Immature natural killer cell (primary cell): ENCODE measurements at places on chromosomes 5 and 9.

- H3K4me3 ChIP-seq, result no peak overlapping the region
- peak overlapping the region; percentile 58 for H3K27ac ChIP-seq
- DNase-seq, result no peak
- no peaks in the 10 kb centered on the region for H3K27me3 ChIP-seq
These were observed 10.4 kb downstream of the PLPP7 start for GRCh38 chr9:131299961-131300347.

DNA sequence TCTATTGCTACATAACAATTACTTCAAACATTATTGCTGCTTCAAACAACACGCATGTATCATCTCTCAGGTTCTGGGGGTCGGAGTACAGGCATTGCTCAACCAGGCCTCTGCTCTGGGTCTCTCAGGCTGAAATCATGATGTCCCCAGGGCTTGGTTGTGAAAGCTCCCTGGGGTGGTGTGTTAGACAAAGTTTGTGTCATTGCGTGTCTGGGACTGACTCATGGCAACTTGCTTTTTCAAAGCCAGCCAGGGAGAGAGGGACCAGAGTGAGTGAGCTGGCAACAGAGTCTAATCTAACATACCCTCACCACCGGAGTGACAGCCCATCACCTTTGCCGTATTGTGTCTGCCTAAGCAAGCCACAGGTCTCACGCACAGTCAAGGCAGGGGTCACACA, 259.2 kb upstream of the NFIL3 start:
- no peaks in the 10 kb centered on the region for H3K36me3 ChIP-seq
- no peak for DNase-seq
- no peak overlapping the region for H3K4me3 ChIP-seq
- H3K27ac ChIP-seq, result no peak overlapping the region
- H3K27me3 ChIP-seq, result no peaks in the 10 kb centered on the region
- peaks cover 4% of the 10 kb centered on the region for H3K4me1 ChIP-seq

DNA sequence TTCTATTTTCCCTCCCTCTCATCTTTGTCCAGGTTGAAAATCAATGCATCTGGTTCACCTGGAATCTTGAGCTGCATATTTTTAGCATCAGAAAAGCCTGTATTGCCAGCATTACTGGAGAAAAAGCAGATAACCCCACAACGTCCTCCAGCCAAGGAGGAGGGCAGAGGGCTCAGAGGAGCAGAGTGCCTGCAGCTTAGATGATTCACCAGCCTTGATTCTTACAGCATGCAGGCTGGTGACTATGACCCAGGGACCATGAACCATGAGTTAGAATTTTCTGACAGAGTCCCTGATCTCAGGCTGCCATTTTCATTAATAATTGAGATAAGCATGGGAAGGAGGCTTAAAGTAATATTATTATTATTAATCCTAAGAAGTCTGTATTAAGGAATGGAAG, 278.2 kb downstream of the BRINP1 start:
- no peaks in the 10 kb centered on the region for H3K27me3 ChIP-seq
- H3K4me1 ChIP-seq, result no peaks in the 10 kb centered on the region
- no peaks in the 10 kb centered on the region for H3K36me3 ChIP-seq
- DNase-seq, result no peak
- H3K27ac ChIP-seq, result no peak overlapping the region

GRCh38 chr5:112480501-112480900, 61.4 kb upstream of the EPB41L4A start:
- no peak for DNase-seq
- H3K36me3 ChIP-seq, result no peaks in the 10 kb centered on the region
- H3K27me3 ChIP-seq, result peaks cover 3% of the 10 kb centered on the region

DNA sequence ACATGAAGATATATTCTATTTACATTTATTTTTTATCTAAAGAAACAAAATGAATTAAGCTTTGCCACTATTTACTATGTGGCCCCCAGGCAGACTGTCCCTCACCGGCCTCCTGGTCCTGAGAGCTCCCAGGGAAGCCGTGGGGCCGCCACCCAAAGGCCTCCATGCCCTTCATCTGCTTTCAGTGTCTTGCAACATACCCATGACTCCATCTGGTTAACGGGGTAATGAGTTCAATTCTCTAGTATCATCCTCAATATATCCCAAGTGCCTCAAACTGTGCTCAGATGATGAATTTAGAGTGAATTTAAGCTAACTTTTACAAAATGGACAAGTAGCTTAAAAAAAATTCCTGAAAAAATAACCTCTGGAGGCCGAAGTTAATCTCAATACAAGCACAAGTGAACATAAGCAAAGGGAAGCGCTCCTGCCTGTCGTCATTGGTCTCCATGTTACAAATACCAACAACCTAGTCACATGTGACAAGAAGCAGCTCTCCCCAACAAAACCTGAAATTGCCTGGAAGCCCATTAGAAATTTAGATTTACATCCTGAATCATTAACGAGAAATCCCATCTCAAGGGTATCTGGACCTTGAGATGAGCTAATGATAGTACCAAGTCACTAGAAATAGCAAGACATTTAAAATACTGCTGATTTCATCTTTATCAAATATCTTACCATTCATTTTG, 26.1 kb downstream of the DAP start:
- peaks cover 3% of the 10 kb centered on the region for H3K27me3 ChIP-seq
- H3K27ac ChIP-seq, result no peak overlapping the region
- H3K36me3 ChIP-seq, result peaks cover 20% of the 10 kb centered on the region
- no peak for DNase-seq

GRCh38 chr5:143673676-143674468, 138.1 kb upstream of the HMHB1 start:
- no peak overlapping the region for H3K27ac ChIP-seq
- peaks cover 7% of the 10 kb centered on the region for H3K27me3 ChIP-seq
- no peak for DNase-seq
- no peaks in the 10 kb centered on the region for H3K4me1 ChIP-seq
- no peaks in the 10 kb centered on the region for H3K36me3 ChIP-seq
